ENCODE measurements at places on chromosomes 13 and 19.

DNA sequence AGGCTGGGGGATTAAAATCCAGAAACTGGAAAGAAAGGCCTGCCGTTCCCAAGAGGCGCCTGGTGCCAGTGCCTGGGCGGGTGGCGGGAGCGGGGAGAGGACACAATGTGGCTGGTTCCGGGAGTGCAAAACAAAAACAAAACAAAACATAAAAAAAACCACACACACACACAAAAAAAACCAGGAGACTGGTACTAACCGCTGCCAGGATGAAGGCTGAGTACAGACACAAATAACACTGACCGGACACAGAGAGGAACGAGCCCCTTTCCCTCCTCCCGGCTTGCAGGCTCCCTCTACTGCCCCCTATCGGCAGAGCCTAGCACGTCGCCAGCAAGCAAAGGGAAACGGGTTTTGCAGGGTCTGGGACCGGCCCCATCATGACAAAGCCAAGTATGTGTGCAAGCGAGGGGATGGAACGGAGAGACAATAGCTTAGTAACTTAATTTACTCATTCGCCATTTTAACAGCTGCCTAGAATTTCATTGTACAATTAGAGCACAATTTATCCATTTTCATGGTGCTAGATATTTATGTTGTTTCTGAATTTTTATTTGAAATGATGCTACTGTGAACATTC is 17.9 kb upstream of the ZDHHC20 start:
- peak; percentile 94 for DNase-seq

DNA sequence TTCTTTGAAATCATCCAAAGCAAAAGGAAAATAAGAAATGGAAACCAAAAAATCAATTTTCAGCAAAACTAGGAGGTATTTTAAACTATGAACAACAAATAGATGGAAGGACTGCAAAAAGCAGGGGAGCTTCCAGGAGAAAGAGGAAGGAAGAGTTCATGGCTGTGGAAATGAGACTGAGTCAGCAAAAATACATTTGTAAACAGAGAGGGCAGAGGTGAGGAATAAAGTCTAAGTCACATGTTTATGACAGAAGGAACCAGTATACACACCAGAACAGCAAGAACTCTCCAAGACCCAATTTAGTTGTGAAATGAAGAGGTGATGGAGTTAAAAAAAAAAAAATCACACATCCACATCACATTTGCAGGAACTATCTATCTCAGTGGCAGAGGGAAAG is 69.6 kb downstream of the RNASEH2B start:
- DNase-seq, result peak; percentile 65

DNA sequence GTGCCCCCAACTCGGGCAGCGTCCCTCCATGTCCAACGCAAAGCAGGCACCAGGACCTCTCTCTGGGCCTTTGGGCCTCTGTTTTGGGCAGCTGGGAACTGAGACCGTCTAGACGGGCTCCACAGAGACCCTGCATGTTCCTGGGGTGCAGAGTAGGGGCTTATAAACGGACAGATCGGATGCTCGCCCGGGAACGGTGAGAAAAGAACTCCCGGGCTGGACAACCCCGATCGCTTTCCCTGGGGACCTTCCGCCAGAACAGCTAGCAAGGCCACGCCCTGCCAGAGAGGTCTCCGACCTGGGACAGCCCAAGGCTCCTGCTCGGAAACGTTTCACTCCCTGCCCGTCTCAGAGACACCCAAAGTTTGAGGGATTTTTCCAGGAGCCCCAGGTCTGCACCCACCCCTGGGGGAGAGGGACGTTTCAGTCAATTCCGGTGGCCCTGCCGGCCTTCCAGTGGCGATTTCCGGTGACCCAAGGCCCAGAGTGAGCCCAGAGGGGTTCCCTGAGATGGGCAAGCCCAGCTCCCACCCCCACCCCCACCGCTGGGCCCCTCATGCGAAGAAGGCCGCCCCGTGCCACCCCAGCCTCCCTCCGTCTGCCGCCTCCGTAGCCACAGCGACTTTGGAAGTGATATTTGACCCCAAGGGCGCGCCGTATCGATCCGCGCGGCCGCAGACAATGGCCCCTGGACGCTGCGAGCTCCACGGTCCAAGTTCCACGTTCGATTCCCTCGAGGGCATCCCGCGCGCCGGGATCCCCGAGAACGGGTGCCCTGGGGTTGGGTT is 1.7 kb downstream of the NR2F6 start:
- peak; percentile 15 for DNase-seq

DNA sequence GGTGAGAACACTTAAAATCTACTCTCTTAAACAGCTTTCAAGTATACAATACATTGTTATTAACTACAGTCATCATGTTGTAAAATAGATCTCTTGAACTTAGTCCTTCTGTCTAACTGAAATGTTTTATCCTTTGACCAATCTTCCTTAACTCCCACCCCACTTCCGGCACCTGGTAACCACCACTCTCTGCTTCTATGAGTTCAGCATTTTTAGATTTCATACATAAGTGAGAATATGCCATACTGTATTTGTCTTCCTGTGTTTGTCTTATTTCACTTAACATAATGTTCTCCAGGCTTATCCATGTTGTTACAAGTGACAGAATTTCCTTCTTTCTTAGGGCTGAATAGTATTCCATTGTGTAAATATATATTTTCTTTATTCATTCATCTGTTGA is 144.1 kb upstream of the TRPC4 start:
- no peak for DNase-seq

- DNase-seq, result no peak
Measured at GRCh38 chr19:38252385-38252784, 3.8 kb downstream of the PPP1R14A start.

DNA sequence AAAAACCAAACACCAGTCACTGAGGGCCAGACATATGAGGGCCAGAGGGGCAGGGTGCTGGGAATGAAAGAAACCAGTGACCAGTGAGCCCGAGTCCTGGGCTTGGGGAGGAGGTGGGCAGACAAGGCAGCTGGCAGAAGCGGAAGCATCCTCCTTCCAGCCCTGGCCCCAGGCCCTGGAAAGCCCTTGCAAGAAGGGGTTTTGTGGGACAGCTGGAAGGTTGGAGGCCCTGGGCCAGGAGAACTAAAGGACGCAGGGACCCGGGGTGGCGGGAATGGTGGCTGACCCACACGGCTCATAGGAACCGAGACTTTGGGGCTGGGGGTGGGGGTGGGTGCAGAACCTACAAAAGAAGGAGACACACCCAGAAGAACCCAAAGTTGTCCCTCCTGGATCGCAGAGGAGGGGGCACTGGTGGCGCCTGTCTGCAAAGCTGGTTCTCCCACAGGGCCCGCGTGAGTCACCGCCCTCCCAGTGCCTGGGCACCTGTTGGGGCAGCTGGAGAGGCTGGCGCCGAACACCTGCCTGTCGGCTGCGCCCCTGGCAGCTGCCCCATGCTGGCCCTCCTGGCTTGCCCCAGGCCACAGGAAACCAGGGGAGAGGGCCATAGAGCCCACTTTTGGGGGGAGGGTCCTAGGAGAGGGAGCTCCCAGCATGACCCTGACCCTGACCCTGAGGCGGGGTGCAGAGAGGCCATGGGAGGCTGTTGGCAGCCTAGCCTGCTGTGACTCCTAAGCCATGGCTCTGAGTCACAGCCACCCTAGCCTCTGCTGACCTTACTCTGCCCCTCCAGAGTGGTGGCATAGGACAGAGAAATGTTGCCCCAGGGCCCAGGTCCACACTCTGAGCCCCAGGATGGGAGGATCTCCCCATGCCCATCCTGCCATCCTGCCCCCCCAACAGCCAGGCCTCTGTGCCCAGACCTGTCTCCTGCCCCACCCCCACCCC is 802 bp downstream of the DMPK start:
- DNase-seq, result peak; percentile 57
